Thoracic aorta (tissue), 2 donors: ENCODE measurements at places on chromosomes 7 and 10.

DNA sequence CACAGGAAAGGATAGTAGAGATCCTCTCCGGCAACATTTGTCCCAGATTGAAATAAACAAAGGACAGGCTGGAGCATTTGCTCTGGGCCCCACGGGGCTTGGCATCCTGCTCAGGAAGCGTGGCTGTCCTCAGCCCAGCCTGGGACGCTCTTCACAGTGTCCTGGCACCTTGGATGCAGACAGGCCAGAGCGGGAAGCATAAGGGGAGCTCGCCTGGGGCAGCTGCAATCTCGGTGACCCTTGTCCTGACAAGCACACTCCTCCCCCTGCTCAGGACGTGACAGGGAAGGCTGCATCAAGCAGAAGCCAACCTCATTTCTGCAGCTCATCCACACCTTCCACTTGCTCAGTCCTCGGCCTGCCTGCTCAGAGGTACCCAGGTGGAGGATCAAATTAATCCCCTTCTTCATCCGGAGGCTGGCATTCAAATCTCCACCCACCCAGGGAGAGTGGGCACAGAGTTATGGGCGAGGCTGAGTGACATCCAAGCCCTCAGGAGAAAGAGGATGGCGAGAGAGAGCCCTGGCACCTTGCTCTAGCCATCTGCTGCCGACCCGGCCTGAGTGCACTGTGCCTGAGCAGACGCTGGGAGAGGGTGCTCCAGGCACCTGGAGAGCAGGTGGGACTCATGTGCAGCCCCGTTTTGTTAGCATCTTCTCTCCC lies 47.6 kb downstream of the ABRAXAS2 start:
- DNase-seq, result no peak

DNA sequence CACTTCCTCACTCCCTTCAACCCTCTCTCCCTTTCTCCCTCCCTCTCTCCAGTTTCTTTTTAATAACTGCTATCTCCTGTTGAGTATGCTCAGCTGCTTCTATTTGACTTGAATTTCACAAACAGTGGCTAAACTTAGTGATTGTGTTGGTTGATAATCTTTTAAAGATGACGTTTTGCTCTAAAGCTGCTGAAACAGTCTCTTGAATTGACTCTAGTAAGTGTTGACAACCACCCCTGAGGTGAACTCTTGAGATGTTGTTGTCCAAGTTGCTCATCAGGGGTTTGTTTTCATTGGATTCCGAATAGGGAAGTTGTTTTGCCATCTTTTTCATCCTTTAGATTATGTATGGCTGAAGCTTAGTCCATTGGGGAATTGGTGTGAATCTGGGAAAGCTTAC lies 176.2 kb downstream of the TWIST1 start:
- no peak for DNase-seq

DNA sequence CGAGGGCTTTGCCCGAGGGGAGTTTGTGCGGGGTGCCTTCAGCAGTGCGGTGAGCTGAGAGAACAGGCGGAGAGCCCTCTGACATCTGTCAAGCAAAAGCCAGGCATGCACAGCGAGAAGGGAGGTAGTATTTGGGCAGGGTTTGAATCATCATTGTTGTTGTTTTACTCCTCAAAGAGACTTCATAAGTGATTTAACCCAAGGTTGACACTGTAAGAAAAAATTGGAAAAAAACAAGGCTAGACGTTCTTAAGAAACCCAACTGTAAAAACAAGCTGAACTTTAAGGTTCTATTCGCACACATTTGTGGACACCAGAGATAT lies 1.3 kb downstream of the ADAM22 start:
- no peak for DNase-seq

- DNase-seq, result no peak
Measured at GRCh38 chr10:71184421-71184820, 27.9 kb upstream of the UNC5B start.

DNA sequence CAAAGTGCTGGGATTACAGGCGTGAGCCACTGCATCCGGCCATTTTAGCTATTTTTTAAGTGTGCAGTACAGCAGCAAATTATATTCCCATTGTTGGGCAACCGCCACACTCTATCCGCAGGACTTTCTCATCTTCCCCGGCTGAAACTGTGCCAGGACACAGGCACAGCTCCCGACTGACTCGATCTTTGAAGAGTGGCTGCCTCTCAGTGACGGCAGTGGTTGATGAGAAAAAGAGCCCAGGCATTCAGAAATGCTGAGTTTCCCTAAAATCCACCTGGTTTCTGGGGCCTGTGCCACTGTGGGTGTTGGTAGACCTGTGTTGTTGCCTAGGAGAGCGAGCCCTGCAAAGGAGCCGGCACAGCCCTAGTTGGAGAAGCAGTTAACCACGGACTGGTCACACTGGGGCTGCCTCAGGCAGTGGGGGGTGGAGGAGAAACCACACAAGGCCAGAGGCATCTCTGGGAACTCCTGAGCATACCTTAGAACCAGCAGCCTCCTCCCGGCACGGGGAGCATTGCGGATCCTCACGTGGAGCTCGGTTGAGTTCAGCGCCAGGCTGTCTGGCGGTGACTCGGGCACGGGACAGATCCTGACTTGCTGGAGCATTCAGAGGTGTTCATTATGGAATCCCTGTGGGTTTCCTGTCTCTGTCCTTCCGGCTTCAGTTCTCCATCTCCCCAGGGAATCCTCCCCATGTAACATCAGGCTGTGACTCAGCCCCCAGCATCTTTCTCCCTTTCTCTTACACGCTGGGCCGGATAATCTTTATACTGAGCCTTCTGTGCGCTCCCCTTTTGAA lies 16.2 kb downstream of the PFKFB3 start:
- no peak for DNase-seq

DNA sequence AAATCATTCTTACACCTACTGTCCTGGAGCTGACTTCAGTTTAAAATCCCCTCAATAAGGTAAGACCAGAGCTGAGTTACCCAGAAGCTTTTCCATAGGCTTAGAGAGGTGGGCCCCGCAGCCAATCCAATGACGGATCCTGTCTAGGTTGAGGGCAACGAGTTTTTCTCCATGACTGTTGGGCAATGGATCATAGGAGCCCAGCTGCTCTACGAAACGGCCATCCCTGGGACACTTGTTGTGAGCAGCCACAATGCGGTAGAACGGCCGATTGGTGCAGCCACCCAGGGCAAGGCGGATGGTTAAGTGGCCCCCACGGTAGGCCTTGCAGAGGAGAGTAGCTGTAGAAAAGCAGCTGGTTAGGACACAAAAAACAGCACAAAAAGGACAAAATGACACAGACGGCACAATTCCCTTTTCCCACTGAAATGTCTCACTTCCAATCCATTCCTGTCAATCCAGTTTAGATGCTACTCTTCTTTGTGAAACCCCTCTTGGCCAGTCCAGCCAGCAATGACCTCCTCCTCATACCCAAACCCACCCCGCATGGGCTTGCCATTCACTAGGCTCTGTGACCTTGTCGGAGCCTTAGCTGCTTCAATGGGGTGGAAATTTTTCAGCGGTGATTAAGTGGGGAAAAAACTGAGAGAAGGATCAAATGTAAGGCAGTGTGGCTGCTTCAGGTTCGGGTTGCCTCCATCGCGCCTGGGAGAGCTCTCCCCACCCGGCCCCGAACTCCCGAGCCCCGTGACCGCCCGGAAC lies 580 bp downstream of the MRPS16 start:
- DNase-seq, result no peak

- no peak for DNase-seq
Measured at GRCh38 chr10:99531696-99532593, 797 bp upstream of the NKX2-3 start.

DNA sequence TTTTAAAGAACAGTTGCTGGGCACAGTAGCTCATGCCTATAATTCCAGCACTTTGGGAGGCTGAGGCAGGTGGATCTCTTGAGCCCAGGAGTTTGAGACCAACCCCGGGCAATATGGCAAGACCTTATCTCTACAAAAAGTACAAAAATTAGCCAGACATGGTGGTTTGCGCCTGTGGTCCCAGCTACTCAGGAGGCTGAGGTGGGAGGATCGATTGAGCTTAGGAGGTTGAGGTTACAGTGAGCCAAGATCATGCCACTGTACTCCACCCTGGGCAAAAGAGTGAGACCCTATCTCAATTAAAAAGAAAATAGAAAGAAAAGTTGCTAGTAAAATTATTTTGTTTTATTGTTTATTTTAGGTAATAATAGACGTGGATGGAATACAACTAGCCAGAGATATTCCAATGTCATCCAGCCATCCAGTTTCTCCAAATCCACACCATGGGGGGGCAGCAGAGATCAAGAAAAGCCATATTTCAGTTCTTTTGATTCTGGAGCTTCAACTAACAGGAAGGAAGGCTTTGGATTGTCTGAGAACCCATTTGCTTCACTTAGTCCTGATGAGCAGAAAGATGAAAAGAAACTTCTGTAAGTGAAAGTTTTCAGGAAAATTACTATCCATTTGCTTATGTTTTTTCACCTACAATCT lies 3.0 kb downstream of the NUP42 start:
- DNase-seq, result no peak

DNA sequence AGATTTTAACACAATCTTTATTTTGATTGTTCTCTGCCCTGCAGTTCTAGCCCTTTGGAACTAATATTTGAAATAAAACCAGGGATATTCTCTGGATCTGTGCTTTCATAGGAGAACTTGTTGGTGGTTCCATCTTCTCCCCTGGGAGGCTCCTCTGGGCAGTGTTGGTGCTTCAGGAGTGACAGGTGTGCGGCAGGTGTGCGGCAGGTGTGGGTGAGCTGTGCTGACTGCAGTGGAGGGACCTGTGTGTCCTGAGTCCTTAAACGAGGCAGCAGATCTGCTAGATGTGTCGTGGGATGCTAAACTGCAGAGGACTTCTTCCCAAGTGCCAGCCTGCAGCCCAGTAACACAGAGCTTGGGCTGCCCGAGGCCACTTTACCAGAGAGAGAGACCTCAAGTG lies 98.4 kb downstream of the LYZL1 start:
- no peak for DNase-seq

DNA sequence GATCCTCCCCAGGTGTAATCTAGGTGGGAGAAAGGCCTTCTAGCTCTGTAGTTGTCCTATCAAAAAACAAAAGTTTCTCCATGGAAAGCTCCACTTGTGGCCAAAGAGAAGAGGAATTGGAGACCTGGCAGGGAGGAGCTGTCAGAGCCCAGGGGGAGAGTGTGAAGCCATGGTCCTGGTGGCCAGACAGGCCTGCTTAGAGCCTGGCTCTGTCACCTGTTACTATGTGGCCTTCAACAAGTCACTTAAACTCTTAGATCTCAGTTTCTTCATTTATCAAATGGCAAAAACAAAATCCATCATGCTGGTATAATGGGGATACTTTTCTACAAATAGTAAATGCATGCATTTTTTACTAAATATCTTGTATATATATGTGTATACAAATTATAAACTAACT lies 59.0 kb upstream of the NFE2L3 start:
- DNase-seq, result no peak
